ENCODE measurements at places on chromosomes 3 and 15.

- no peak overlapping the region for H3K4me3 ChIP-seq
- DNase-seq: no peak
- no peaks in the 10 kb centered on the region for H3K36me3 ChIP-seq
Measured at GRCh38 chr15:48553559-48553958, 92.0 kb downstream of the FBN1 start.

DNA sequence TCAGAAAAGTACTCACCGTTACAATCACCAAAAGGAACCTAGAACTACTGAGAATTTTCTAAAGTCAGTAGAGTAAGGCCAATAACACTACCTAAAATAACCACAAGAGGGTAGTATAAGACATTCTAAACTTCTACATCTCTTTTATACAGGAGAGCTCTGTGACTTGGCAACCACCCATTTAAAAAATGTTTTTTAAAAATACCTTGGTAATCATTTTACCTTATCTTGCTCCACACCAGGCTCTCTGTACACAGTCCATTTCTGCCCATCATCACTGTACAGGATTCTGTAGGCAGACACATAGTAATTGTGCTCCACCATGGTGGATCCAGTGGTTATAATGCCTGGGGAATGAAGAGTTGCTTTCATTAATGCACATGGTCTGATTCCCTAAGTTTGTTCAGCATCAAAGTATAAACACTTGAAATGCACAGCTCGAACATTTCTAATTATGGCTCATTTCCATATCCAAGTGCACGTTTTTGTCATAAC lies 54.5 kb downstream of the ST3GAL6 start:
- DNase-seq: no peak
- H3K4me1 ChIP-seq: no peaks in the 10 kb centered on the region

- peaks cover 3% of the 10 kb centered on the region for H3K36me3 ChIP-seq
- H3K4me3 ChIP-seq: no peak overlapping the region
- no peak overlapping the region for H3K27ac ChIP-seq
- no peaks in the 10 kb centered on the region for H3K4me1 ChIP-seq
Measured at GRCh38 chr3:23580096-23580713, 225.6 kb upstream of the UBE2E1 start.

DNA sequence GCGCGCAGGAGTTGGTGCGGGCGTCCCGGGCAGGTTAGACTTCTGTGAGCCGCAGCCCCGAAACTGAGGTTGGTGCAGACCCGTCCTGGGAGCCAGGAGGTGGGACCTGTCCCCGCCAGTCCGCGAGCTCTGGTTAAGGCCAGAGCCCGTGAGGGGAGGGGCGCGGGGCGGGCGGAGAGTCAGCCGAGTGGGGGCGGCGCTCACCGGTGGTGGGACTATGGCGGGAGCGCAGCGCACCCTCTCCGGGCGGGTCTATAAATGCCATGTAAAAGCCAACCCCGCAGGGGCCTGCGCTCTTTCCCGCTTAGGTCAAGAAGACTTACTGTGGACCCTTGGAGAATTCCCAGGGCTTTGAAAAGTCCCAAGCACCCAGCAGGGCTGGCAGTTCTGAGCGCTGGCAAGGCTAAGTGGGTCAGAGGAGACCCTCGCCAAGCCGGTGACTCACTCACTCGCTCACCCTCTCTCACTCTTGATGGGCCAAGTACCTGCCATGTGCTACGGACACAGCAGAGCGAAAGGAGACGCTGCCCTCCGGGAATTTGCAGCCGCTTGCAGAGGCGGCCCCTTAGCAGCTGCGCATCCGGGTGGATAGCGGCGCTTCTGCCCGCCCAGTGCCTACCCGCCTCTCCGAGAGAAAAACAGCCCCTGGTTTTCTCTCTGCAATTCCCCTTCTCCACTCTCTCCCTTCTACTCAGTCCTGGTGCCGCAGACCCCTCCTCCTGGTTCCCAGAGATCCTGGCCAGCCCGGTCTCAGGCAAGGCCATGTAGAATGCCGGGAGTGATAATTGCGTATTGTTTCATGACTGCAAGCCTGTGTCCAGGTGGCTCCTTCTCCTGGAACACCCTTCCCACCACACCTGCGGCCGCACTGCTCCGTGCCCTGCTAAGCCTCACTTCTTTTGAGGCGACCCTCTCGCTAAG lies at the start of gene ALDH1L1:
Gene ALDH1L1 (minus strand): TSS at position 110 of the 921 bp plus-strand sequence. CDS start 19,607 bp downstream, outside the sequence.
- no peak within 1 kb of the TSS for H3K4me3 ChIP-seq
- no peak within 1 kb of the TSS for H3K27ac ChIP-seq
- H3K36me3 ChIP-seq: no peaks in the 10 kb centered on the region
- H3K4me1 ChIP-seq: peaks cover 11% of the 10 kb centered on the region
- peaks cover 34% of the 10 kb centered on the region for H3K27me3 ChIP-seq

GRCh38 chr3:62373215-62373614 lies at the start of gene FEZF2:
Gene FEZF2 (minus strand): TSS chr3:62373550. CDS start chr3:62372868, 682 bp downstream.
- H3K4me1 ChIP-seq: peaks cover 21% of the 10 kb centered on the region
- H3K4me3 ChIP-seq: no peak within 1 kb of the TSS
- peaks cover 86% of the 10 kb centered on the region for H3K27me3 ChIP-seq
- DNase-seq: no peak

DNA sequence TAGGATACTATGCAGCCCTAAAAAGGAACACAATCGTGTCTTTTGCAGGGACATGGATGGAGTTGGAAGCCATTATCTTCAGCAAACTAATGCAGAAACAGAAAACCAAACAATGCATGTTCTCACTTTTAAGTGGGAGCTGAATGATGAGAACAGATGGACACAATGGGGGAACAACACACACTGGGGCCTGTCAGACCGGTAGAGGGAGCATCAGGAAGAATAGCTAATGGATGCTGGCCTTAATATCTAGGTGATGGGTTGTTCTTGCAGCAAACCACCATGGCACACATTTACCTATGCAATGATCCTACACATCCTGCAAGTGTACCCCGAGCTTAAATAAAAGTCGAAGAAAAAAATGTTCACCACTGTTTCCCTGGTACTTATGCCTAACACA lies 17.5 kb downstream of the SENP7 start:
- H3K4me1 ChIP-seq: peaks cover 28% of the 10 kb centered on the region
- DNase-seq: no peak
- no peak overlapping the region for H3K4me3 ChIP-seq
- no peaks in the 10 kb centered on the region for H3K27me3 ChIP-seq
- peaks cover 19% of the 10 kb centered on the region for H3K36me3 ChIP-seq
- no peak overlapping the region for H3K27ac ChIP-seq

GRCh38 chr15:52733696-52734255 lies 54.6 kb upstream of the ATOSA start:
- H3K4me1 ChIP-seq: peaks cover 26% of the 10 kb centered on the region
- H3K36me3 ChIP-seq: no peaks in the 10 kb centered on the region
- no peak overlapping the region for H3K27ac ChIP-seq
- H3K4me3 ChIP-seq: no peak overlapping the region
- H3K27me3 ChIP-seq: no peaks in the 10 kb centered on the region
- no peak for DNase-seq

GRCh38 chr15:68227643-68228142 lies 1.8 kb downstream of the CLN6 start:
- peak overlapping the region; percentile 82 for H3K4me3 ChIP-seq
- H3K36me3 ChIP-seq: peaks cover 21% of the 10 kb centered on the region
- H3K27ac ChIP-seq: no peak overlapping the region
- no peak for DNase-seq

DNA sequence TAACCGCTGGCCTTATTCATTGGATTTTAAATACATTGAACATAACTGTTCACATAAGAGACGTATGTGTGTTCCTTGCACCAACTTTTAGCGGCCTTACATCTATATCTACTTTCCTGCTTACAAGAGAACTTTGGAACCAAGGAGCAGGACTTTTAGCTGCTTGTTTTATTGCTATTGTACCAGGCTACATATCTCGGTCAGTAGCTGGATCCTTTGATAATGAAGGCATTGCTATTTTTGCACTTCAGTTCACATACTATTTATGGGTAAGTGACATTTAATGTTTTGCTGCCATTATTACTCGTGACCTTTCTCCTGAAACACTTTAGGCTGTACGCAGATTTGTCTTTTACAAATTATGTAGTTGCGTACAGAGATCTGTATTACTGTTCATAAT lies 47.1 kb downstream of the STT3B start:
- no peak overlapping the region for H3K4me3 ChIP-seq
- peaks cover 38% of the 10 kb centered on the region for H3K36me3 ChIP-seq
- no peak for DNase-seq
- no peaks in the 10 kb centered on the region for H3K27me3 ChIP-seq
- H3K4me1 ChIP-seq: peaks cover 78% of the 10 kb centered on the region

GRCh38 chr3:58824285-58824684 lies 157.7 kb upstream of the FAM3D start:
- H3K4me3 ChIP-seq: no peak overlapping the region
- H3K27me3 ChIP-seq: no peaks in the 10 kb centered on the region
- no peak overlapping the region for H3K27ac ChIP-seq
- DNase-seq: peak; percentile 68

GRCh38 chr3:2656806-2657777 lies 453.1 kb downstream of the IL5RA start:
- no peak overlapping the region for H3K4me3 ChIP-seq
- no peaks in the 10 kb centered on the region for H3K4me1 ChIP-seq
- H3K27ac ChIP-seq: no peak overlapping the region
- no peak for DNase-seq

- no peaks in the 10 kb centered on the region for H3K36me3 ChIP-seq
- no peak overlapping the region for H3K27ac ChIP-seq
- H3K4me3 ChIP-seq: no peak overlapping the region
- H3K4me1 ChIP-seq: no peaks in the 10 kb centered on the region
- no peak for DNase-seq
- H3K27me3 ChIP-seq: no peaks in the 10 kb centered on the region
Measured at GRCh38 chr3:65052101-65052500, 364.3 kb upstream of the ADAMTS9 start.

DNA sequence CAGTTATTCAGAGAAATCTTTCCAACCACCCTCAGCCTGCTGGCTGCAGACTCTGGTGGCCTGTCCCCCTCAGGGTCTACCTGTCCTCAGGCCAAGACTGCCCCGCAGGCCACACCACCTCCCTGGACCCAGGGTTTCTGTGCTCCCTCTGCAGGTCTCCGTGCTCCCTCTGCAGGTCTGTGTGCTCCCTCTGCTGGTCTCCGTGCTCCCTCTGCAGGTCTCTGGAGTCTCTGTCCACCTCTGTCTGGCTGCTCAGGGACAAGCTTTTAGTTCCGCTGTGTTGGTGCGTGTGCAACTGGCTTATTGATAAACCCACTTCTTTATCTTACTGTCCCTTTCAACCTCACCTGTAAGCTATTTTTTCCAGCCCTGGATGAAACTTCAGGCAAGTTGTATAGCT lies 30.1 kb downstream of the BDH1 start:
- H3K27ac ChIP-seq: no peak overlapping the region
- H3K36me3 ChIP-seq: peaks cover 17% of the 10 kb centered on the region
- H3K4me3 ChIP-seq: no peak overlapping the region
- DNase-seq: no peak
- H3K4me1 ChIP-seq: no peaks in the 10 kb centered on the region

DNA sequence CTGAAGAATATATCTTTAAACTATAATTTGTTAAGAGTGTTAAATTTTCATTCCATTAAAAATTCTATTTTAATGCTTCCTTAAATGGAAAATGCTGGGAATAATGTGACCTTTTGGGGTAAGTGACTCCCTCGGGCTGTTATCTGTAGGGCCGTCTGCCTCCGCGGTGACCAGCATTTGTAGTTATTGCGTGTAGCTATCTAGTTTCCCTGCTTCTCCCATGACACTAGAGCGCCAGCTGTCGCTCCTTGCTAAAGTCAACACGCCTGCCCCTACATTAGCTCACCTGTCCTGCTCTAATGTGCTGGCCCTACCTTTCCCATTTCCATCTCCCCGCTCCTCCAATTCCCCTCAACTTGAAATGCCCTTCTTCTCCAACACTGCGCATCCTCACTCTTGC lies 12.4 kb upstream of the CHRM5 start:
- DNase-seq: no peak
- H3K27ac ChIP-seq: no peak overlapping the region
- peaks cover 3% of the 10 kb centered on the region for H3K36me3 ChIP-seq
- H3K4me3 ChIP-seq: no peak overlapping the region
- peaks cover 9% of the 10 kb centered on the region for H3K4me1 ChIP-seq
- no peaks in the 10 kb centered on the region for H3K27me3 ChIP-seq

GRCh38 chr3:13391308-13391707 lies 28.8 kb downstream of the NUP210 start:
- peaks cover 24% of the 10 kb centered on the region for H3K4me1 ChIP-seq
- H3K36me3 ChIP-seq: peaks cover 52% of the 10 kb centered on the region
- no peak overlapping the region for H3K27ac ChIP-seq
- DNase-seq: peak; percentile 30
- H3K27me3 ChIP-seq: no peaks in the 10 kb centered on the region

GRCh38 chr15:68658151-68658550 lies 79.4 kb downstream of the CORO2B start:
- H3K27ac ChIP-seq: no peak overlapping the region
- no peaks in the 10 kb centered on the region for H3K27me3 ChIP-seq
- no peaks in the 10 kb centered on the region for H3K4me1 ChIP-seq
- H3K4me3 ChIP-seq: no peak overlapping the region
- no peaks in the 10 kb centered on the region for H3K36me3 ChIP-seq
- no peak for DNase-seq

- no peaks in the 10 kb centered on the region for H3K4me1 ChIP-seq
- H3K27me3 ChIP-seq: no peaks in the 10 kb centered on the region
- no peak overlapping the region for H3K27ac ChIP-seq
Measured at GRCh38 chr3:158261371-158261991, 151.6 kb downstream of the RSRC1 start.

- H3K27me3 ChIP-seq: no peaks in the 10 kb centered on the region
- DNase-seq: no peak
- no peaks in the 10 kb centered on the region for H3K4me1 ChIP-seq
- no peaks in the 10 kb centered on the region for H3K36me3 ChIP-seq
- no peak overlapping the region for H3K27ac ChIP-seq
- H3K4me3 ChIP-seq: no peak overlapping the region
Measured at GRCh38 chr3:29226706-29227105, 54.2 kb upstream of the RBMS3 start.

GRCh38 chr15:73744293-73744692 lies 8.9 kb downstream of the INSYN1 start:
- H3K4me1 ChIP-seq: no peaks in the 10 kb centered on the region
- no peak for DNase-seq
- no peak overlapping the region for H3K4me3 ChIP-seq
- H3K36me3 ChIP-seq: no peaks in the 10 kb centered on the region
- no peak overlapping the region for H3K27ac ChIP-seq
- H3K27me3 ChIP-seq: peaks cover 3% of the 10 kb centered on the region

DNA sequence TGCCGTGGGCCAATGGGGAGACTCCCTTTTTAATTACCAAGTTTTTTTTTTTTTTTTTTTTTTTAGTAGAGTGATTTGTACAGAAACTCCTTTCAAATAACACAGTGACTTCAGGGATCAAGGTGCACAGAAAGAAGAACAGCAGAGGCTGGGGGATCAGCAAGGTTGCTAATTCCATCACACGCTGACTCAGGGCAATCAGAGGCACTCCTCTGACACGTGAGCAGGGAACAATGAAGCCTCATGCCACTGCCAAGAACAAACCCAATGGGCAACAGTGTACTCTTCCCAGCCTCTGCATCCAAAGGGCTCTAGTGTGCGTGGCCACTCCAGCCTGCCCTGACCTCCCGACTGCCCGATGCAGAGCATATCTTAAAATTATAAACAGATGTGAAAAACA lies 186.7 kb upstream of the WNT5A start:
- H3K27me3 ChIP-seq: peaks cover under 1% of the 10 kb centered on the region
- H3K4me1 ChIP-seq: no peaks in the 10 kb centered on the region
- H3K36me3 ChIP-seq: no peaks in the 10 kb centered on the region
- no peak for DNase-seq
- H3K4me3 ChIP-seq: no peak overlapping the region

GRCh38 chr3:189646853-189647542 lies 15.8 kb downstream of the TP63 start:
- peaks cover 5% of the 10 kb centered on the region for H3K36me3 ChIP-seq
- DNase-seq: no peak
- H3K4me1 ChIP-seq: no peaks in the 10 kb centered on the region
- H3K27ac ChIP-seq: no peak overlapping the region
